Activated naive CD8-positive, alpha-beta T cell treated with anti-CD3 and anti-CD28 coated beads, Interleukin-2, amount 10 ng/mL, durations not matched to agents 7 days and 5 days (primary cell): ENCODE measurements at places on chromosomes 3 and 15. TPM values are rescaled to one million over a fixed set of nuclear protein-coding genes. Genes with fewer than 3 reads are reported as not detected.

Gene SPRED1
- 1.2 TPM for total RNA-seq

Gene HYPK
- 18.3 TPM for total RNA-seq

DNA sequence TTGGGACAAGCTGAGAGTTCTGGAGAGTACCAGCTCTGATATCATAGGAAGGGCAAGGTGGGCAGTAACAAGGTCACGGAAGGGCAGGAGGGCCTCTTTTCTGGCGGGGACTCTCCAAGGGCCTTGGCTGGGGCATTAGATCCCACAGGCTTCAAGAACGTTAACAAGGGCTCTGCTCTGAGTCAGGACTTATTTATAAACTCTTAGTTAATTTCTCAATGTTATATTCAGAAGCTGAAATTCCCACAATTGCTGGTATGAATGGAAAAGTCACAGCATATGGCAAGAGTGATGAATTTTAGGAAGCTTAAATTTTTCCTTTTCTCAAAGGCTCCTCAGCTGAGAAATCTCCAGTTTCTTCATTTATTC is 320.2 kb upstream of the TBC1D5 start:
- DNase-seq, result no peak

Gene ADIPOQ
- not detected for total RNA-seq

Gene GTF2E1
- total RNA-seq, result 29.0 TPM

Gene ZMYND10
- total RNA-seq, result 2.7 TPM

- DNase-seq, result no peak
These were observed 15.6 kb downstream of the ARRDC4 start for GRCh38 chr15:97976129-97976528.

DNA sequence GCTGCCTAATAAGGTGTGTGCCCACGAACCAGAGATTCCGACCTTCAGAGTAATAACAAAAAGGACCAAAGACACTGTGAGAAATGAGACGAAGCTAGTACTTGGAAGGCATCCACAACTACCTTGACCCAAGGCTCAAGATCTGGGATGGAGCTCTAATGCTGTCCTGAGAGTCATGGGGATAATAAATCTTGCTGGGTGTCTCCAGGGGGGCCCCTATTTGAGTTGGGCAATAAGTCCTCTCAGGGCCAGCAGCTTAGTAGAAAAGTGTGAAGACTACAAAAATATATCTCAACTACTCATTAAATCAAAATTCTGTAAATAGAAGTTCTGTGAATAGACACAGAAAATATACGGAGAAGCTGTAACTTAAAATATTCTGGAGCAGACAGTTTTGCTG is 2.9 kb upstream of the NDN start:
- DNase-seq, result no peak

Gene COL7A1
- 1.6 TPM for total RNA-seq

DNA sequence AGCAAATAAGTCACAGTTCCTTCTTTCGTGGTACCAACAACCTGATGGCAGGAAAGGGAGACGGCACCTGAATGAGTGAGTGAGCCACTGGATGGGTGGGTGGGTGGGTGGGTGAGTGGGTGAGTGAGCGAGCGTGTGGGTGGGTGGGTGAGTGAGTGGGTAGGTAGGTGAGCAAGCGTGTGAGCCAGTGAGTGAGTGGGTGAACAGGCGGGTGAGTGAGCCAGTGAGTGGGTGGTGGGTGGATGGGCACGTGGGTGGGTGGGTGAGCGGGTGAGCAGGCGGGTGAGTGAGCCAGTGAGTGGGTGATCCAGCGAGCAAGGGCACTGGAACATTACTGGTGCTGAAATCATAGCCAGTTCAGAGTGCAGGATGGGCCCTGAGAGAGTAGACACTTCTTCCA is 152.8 kb downstream of the MEGF11 start:
- no peak for DNase-seq

Gene LMAN1L
- 0.36 TPM for total RNA-seq

DNA sequence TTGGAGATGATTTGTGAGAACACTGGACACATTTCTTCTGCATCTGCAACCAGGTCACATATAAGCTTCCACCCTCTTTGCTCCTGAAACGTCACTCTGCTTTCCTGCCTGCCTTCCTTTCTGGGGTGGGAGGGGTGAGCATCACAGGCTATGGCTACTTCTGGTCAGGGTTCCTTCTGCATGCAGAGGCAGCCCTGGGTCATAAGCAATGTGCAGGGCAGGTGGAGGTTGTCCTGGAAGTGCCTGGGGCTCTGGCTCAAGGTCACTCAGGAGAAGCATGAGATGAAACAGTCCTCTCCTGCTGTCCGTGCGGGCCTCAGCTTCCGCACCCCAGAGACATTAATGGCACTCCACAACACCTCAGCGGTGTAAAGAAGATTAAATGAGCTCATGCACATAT is 15.1 kb downstream of the SLC6A20 start:
- DNase-seq, result no peak

Gene CISH
- total RNA-seq, result 400 TPM

GRCh38 chr15:52673734-52674133 is 5.5 kb downstream of the ATOSA start:
- no peak for DNase-seq
